IgD-negative memory B cell (primary cell): ENCODE measurements at places on chromosomes 1 and 21. TPM values are rescaled to one million over a fixed set of nuclear protein-coding genes. Genes with fewer than 3 reads are reported as not detected.

CRYZL1 gene
- 30.2 TPM for polyA plus RNA-seq

ARHGAP30 gene
- 138 TPM for polyA plus RNA-seq

NSL1 gene
- polyA plus RNA-seq: 71.5 TPM

CASQ1 gene
- not detected for polyA plus RNA-seq

IRF2BP2 gene
- 39.1 TPM for polyA plus RNA-seq

LCE2B gene
- not detected for polyA plus RNA-seq

NTNG1 gene
- polyA plus RNA-seq: 6.5 TPM

PTGFRN gene
- not detected for polyA plus RNA-seq

FALEC gene
- polyA plus RNA-seq: 1.0 TPM

A3GALT2 gene
- not detected for polyA plus RNA-seq

COL16A1 gene
- not detected for polyA plus RNA-seq
